ENCODE measurements at places on chromosomes 1 and 21. TPM values are rescaled to one million over a fixed set of nuclear protein-coding genes. Genes with fewer than 3 reads are reported as not detected.

DNA sequence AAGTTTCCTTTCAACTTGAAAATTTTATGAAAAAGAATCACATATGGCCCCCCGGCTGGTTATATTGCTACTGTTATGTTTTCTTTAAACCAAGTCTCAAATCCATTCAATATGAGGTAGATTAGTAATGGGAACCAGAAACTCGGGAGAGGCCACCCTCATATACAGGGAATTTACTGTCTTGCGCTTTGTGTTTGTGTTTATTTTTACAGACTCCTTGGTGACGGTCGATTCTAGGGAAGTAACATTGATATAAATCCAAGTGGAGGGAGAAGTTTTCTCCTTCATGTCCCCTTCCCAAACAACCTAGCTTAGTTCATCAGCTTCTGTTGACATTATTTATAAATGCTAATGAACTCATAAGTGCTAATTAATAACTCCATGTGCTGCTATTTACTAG is 163.5 kb upstream of the LMO4 start:
- no peak overlapping the region for H3K4me3 ChIP-seq
- DNase-seq = no peak
- H3K27me3 ChIP-seq = no peaks in the 10 kb centered on the region
- H3K4me1 ChIP-seq = no peaks in the 10 kb centered on the region
- H3K27ac ChIP-seq = no peak overlapping the region

DNA sequence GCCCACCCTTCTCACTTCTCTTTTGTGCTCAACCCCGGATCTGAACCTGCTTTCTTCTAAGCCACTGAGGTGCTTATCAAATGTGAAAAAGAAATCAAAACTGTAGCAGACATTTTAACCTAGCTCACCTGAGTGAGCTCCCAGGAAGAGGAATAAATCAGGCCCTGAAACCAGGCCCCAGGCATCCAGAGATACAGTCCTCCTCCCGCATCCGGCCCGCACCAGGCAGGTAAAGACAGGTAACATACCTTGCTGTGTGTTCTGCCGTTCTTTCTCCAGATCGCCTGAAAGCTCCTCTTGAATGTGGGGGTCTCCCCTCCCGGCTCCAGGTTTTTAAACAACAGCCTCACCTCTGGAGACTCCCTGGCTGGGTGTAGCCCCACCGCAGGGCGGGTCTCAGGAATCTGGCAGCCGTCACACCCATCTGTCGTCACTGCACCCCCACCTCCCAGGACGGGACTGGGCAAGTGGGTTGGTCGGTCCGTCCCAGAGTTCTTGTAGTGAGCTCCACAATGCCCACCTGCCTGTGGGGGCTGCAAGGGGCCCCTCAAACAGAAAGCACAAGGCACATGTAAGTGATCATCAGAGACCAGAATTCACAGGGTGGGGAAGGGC is at the start of gene LAMB3:
Gene LAMB3 (minus strand): TSS at position 305 of the 615 bp plus-strand sequence. CDS start 1,481 bp downstream, outside the sequence.
- no peak for DNase-seq
- H3K27me3 ChIP-seq = no peaks in the 10 kb centered on the region
- no peaks in the 10 kb centered on the region for H3K36me3 ChIP-seq
- H3K27ac ChIP-seq = peak within 1 kb of the TSS; percentile 42
- peaks cover 38% of the 10 kb centered on the region for H3K4me1 ChIP-seq

GRCh38 chr1:112988367-112988766 is 32.4 kb upstream of the SLC16A1 start:
- H3K36me3 ChIP-seq = no peaks in the 10 kb centered on the region
- no peaks in the 10 kb centered on the region for H3K27me3 ChIP-seq
- DNase-seq = no peak

GRCh38 chr1:2642560-2643413 is 10.0 kb upstream of the MMEL1 start:
- H3K4me1 ChIP-seq = peaks cover 10% of the 10 kb centered on the region
- H3K27me3 ChIP-seq = peaks cover 6% of the 10 kb centered on the region
- H3K4me3 ChIP-seq = peak overlapping the region; percentile 76
- peak; percentile 67 for DNase-seq
- peak overlapping the region; percentile 78 for H3K27ac ChIP-seq

DNA sequence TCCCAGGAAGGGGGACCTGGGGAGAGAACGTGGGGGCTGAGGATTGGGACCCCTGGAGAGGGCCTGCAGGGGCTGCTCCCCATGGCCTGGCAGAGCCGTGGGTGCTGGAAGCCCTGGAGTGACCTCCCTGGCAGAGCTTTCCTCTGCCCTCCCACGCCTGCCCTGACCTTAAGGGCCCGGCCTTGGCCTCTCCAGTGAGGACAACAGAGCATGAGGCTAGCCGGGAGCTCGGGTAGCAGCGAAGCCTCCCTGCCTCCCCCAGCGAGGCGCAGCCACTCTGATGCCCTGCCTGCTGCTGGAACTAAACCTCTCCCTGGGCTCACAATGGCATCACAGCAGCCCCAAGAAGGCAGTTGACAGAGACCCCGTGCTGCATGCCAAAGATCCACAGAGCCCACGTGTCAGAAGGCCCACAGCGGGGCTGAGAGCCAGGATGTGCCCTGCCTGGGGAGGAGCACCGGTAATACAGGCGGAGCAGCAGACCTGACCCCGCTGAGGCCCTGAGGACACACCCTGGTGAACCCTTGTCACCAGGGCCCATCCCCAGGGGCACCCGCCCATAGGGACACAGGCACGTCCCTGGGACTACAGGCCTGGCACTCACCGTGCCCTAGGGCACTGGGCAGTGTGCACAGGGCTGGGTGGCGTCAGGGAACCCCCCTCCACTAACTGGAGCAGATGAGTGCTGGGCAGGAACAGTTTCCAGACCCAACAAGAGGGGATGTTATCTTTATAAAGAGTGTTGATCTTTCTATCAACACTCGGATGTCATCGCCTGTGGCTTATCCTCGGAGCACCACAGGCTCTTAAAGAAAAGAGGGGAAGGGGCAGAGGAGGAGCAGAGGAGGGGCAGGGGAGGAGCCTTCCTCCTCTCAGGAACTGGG is 48.4 kb downstream of the ARHGEF16 start:
- H3K27ac ChIP-seq = peak overlapping the region; percentile 95
- no peaks in the 10 kb centered on the region for H3K27me3 ChIP-seq
- no peak for DNase-seq
- H3K36me3 ChIP-seq = no peaks in the 10 kb centered on the region
- H3K4me3 ChIP-seq = no peak overlapping the region

DNA sequence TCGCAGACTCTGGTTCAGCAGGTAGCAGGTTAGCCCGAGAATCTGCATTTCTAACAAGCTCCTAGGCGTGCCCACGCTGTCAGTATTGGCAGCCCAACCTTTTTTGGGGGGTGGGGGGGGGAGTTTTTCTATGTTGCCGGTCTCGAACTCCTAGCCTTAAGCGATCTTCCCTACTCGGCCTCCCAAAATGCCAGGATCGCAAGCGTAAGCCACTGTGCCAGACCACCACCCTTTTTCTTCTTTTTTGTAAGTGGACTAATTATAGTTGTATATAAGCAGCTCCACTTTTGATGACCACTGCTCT is 480 bp upstream of the MIS18A start:
- H3K4me1 ChIP-seq = peaks cover 25% of the 10 kb centered on the region
- peak overlapping the region; percentile 53 for H3K27ac ChIP-seq
- peak overlapping the region; percentile 98 for H3K4me3 ChIP-seq
- H3K36me3 ChIP-seq = no peaks in the 10 kb centered on the region

- peak; percentile 6 for DNase-seq
- H3K27me3 ChIP-seq = no peaks in the 10 kb centered on the region
- no peaks in the 10 kb centered on the region for H3K4me1 ChIP-seq
- H3K4me3 ChIP-seq = no peak overlapping the region
- no peak overlapping the region for H3K27ac ChIP-seq
Observed at GRCh38 chr1:65209005-65209885, 61.2 kb downstream of the AK4 start.

DNA sequence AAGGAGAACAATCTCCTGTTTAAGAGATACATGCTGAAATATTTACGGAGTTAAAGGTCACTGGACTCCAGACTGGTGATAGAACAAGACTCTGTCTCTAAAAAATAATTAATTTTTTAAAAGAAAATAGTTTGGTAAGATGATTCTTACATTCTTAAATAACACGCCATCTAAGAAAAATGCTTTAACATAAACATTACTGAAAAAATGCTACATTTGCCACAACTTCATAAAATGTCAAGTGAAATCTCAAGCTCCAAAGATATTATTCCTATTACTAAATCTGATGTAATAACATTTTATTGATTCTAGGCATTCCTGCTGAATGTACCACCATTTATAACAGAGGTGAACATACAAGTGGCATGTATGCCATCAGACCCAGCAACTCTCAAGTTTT is 4.1 kb downstream of the ANGPTL3 start:
- H3K4me3 ChIP-seq = no peak overlapping the region
- H3K4me1 ChIP-seq = no peaks in the 10 kb centered on the region
- DNase-seq = no peak
- no peaks in the 10 kb centered on the region for H3K36me3 ChIP-seq
- no peaks in the 10 kb centered on the region for H3K27me3 ChIP-seq

Gene TDRD5
- total RNA-seq = not detected

Gene GJA5
- 1.6 TPM for total RNA-seq

Gene KRTAP19-1
- total RNA-seq = not detected

Gene ZNF593OS
- not detected for total RNA-seq

Measured in gastrocnemius medialis (tissue), 4 donors.